ENCODE measurements at places on chromosomes 16 and 17.

DNA sequence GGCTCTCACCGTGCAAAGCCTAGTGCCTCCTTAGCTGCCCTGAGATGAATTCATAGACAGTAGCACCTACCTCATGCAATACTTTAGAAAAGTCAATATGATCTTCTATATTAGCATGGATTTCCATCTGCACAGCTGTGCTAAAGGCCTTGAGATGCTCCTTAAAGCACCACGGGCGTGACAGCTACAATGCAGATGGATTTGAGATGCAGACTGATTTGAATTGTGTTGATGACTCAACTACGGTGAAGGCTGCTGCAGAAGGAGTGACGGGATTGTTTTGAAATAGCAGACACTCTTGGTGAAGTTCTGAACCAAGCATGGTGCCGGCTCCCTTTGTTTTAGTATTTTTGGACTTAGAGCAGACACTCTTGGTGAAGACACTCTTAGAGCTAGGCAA lies 88.2 kb downstream of the SPECC1 start:
- no peak for DNase-seq

- DNase-seq: no peak
Observed at GRCh38 chr17:55210292-55210691, 54.5 kb upstream of the HLF start.

DNA sequence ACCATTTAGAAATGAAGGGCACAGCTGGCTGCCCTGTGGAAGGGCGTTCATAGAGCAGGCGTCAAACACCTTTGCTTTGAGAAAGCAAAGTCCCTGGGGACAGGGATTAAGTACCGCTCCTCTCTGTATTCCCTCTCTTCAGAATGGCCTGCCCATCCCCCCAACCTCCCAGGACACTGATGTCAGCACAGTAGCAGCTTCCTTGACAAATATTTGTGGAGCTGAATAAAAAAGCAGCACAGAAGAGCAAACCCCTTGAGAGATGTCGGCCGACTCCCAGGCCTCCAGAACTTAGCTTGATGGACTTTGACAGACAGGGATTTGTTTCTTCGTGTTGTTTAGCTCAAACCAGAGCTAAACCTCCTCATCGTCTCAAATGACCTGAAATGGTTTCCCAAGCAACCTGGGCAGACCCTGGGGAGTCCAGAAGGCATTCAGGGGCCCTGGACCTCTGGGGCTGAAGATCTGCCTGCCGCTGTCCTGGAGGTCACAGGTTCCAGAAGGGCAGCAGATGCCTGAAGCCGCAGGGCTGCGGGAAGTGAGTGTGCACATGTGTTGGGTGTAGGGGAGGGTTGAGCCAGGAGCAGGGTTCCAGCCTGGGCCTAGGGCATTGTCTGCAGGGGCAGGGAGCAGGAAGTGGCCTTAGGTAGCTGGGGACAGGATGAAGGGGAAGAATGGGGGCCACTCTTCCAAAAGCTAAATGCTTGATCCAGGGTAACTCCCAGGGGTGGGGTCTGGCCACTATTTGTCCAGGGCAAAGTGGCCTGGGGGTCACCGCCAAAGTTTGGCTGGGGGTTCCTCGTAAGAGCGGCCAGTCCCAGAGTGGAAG lies 42.3 kb upstream of the NKD1 start:
- no peak for DNase-seq

DNA sequence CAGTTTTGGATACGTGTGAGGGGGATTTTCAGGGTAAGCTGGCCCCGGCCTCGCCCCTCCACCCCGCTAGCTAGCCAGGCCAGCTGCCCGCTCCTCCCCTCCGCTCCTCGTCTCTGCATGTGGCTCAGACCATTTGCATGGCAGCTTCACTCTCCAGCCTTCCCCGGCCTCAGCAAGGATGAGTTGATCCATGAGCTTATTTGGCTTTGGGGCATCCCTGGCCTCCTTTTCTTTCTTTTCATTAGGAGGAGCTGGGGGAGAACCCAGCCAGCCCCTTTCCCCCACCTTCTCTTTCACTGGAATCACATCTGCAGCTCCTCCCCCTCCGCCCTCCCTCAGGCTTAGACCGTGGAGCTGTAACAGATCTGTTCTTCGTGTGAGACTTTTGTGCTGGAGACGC lies 30.7 kb downstream of the ELAC2 start:
- DNase-seq: no peak

DNA sequence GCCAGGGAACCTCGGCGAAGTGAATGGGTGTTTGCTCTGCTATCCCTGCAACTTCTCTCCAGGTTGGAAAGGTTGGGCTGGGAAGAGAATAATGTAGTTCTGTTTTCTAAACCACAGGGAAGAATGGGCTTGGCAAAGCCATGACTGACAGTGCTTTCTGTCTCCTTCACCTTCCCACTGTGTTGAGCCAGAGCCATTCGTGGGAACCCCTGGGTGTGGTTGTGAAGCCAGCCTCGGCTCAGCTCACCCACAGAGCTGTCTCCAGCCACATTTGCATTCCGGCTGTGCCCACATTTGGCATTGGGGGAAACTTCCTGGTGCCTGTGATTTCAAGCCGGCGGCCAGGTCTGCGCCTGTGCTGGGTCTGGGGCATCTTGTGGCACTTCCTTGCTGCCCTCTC lies 39.9 kb downstream of the BAIAP2 start:
- no peak for DNase-seq

DNA sequence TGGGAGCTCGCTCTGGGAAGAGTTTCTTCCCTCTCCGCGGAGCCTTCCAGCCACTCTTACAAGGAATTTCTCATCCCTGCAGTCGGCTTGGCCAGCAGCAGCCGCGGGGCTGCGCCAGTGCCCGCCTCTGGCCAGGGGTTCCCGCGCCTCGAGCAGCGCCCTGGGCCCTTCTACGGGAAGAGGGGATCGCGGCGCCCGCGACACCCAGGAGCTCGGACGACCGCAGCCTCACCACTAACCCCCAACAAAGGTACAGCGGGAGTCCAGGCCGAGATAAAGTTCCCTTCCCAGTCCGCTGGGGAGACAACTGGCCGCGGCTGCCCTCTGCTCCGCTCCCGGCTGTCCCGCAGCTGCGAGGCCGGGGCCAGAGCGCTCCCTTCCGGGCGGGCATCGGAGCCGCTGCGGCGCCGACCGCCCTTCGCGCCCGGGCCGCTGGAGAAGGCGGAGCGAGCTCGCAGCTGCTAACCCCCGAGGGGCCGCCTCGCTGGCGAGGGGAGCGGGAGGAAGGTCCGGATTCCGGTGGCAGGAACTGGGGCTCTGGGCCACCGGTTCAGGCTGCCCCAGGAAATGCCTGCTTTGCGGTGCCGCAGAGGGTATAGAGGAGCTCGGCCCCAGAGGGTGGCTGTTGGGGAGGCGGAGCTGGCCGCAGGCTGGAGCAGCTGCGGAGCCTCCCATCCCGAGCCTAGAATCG lies 3.6 kb upstream of the HS3ST3B1 start:
- DNase-seq: peak; percentile 40

DNA sequence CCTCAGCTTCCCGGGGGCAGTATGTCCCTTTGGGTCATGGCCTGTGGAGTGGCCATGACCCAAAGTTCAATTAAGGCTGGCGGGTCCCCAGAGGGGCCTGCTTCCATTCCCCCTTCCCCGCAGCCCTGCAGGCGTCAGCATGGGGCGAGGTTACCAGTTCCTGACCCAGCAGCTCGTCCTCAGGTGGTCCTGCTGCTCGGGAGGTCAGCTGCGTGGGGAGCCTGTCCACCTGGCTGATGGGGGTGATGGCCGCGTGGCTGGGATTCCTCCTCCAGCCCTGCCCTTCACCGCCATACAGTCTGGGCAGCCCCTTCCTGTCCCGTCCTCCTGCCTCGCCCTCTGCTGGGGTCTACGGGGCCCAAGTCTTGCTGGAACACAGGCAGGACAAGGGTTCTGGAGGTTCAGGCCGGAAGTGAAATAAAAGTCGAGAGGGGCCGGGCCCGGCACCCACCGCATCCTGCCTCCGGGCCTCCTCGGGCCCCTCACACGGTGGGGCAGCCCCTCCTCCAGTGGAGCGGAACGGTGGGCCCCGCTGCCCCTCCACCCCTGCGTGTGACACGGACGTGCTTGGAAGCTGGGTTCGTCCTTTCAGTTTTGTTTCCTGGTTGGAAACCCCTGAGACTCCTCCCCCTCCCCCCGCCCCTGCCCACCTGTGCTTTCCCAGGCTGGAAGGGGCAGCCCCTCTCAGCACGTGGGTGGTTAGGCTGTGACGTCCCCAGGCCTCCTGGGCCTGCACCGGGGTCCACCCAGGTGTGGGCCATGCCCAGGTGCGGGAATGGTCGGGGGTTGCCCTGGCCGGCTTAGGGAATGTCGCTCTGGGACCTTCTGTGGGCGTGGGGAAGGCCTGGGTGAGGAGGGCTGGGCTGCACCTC lies 6.8 kb downstream of the UBALD2 start:
- peak; percentile 93 for DNase-seq

- DNase-seq: no peak
Observed at GRCh38 chr17:4409659-4410058, 24.1 kb upstream of the SPNS3 start.

DNA sequence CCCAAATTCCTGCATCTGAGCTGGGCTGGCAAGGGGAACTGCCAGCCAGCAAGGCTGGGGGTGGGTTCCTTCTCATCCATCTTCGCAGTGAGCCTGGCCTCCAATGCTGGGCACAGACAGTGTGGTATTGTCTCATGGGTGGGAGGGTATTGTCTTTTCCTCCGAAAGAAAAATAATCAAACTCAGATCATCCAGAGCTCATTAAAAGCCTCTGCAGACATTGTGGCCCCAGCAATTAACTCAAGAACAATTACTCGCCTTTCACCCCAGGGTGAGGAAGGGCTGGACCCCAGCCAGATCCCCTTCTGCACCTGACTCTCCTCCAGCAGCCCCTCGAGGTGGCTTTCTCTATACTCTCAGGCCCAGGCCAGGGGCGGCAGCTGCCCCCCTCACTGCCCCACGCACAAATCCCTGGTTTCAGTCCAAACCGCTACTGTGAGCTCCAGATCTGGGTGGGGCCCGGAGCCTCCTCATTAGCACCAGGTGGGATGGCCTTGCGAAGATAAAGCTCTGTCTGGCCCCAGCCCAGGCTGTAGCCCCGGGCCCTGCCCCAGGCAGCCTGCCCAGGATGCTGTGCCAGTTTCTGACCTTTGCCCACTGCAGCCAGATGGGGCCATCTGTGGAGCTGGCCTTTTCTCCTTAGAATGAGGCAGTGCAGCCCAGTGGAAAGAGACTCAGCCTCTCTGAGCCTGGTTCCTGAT lies 2.3 kb upstream of the KRT15 start:
- no peak for DNase-seq

- DNase-seq: no peak
Observed at GRCh38 chr17:12826431-12826830, 37.1 kb downstream of the ARHGAP44 start.

DNA sequence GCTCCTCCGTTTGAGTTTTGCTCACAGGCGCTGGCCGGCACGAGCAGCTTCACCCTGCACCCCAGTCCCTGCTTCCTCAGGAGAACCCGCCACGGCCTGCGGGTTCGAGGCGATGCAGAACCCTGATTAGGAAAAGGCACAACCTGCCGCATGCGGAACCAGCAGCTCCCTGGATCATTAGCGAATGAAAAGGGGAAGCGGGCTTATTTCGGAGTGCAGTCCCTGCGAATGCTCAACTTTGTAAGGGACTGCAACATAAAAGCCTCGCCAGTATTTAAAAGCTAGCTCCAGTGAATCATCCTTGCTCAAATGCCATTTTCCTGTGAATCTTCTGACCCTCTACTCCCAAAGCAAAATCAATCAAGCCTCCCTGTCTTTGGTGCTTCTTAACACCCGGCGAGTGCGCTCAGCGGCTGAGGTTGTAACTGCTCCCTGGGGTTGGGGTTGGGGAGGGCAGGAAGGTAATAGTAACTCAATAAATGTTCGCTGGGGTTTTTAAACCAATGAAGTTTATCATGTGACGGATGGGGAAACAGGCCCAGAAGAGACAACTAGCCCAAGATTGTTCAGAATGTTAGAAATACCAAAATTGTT lies 678 bp upstream of the AKAP10 start:
- DNase-seq: peak; percentile 26

- no peak for DNase-seq
Observed at GRCh38 chr17:72176516-72176851, 55.7 kb downstream of the SOX9 start.

GRCh38 chr17:74571621-74572270 lies 4.4 kb upstream of the CD300H start:
- DNase-seq: no peak

GRCh38 chr17:9386401-9386800 lies 189.2 kb downstream of the STX8 start:
- DNase-seq: no peak
